ENCODE measurements at places on chromosomes 13 and 19. TPM values are rescaled to one million over a fixed set of nuclear protein-coding genes. Genes with fewer than 3 reads are reported as not detected.

ACP5 gene
- 29.6 TPM for total RNA-seq

CEACAM6 gene
- total RNA-seq, result not detected

DNA sequence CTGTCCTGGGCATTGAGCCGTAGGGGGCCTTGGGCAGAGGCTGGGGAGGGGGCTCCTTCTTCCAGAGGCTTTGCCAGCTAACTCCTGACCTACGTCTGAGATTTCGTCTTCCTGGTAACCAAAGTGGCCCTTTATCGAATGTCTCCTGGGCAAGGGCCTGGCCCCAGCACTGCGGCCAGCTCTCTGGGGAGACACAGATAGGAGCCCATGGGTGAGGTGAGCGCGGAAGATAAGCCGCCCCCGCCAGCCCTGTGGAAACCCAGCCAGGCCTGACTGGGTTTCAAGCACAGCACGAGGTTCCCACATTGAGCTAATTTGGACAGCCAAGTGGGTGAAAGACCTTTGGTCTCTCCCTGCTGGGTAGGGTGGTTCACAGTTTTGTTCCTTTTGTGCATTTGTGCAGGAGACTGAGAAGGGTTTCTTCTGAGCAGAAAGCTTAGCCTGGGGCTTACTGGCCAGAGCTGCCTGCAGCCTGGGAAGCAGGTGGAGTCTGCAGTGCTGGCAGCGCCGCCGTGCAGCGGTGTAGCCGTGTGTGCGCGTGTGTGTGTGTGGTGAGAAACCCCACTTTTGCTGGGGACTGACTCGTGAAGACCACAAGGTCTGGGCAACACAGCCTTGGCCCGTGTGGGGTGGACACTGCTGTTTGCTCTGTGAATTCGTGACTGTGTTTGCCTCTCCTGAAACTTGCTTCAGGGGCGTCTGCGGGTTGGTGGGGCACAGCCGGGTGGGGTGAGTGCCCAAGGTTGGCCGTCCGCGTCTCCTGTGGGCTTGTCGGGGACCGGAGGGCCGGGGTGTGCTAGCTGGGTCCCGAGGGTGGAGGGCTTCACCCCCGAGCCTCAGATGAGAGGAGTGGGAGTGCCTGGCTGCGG lies 2.5 kb downstream of the BSG start:
- no peak for DNase-seq

- no peak for DNase-seq
These were observed 826 bp upstream of the BSG start for GRCh38 chr19:571566-571974.

GRCh38 chr13:80685942-80686341 lies 345.0 kb upstream of the SPRY2 start:
- DNase-seq, result no peak

DNA sequence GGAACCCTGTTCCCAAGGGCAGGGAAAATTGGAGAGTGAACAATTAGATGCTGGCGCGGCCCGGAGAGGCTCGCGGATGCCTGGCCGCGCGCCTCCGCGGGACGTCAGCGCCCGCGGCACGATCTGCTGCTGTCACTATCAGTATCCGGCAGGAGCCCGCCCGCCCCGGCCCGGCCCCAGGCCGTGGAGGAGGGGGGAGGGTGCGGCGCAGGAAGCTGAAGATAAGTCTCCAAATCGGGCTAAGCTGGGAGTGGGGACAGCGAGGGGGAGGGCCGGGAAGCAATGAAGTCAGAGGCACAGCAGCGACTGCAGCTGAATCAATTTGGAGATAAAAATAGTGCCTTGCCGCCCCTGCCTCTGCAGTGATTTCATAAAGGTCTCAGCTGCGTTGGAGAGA lies 441.5 kb upstream of the KLF12 start:
- DNase-seq, result peak; percentile 19

Measured in naive thymus-derived CD4-positive, alpha-beta T cell (primary cell).